CD4-positive, CD25-positive, alpha-beta regulatory T cell (primary cell): ENCODE measurements at places on chromosomes 7 and 10.

DNA sequence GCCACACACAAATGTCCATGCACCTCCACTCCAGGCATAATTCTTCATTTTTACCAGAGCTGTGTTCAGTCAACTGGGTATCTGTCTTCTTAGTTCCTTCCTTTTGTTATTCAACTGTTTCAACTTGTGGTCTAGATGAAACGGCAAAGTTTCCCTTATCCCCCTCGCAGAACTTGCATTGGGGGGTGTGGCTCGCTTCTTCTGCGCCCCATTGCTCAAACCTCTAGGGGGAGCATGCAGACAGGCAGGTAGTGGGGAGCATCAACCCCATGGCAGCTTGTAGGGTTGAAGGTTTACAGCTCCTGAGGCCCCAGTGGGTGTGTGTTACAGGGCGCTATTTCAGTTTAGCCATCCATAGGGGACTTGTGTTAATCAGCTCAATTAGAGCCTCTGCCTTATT is 38.3 kb upstream of the COBL start:
- DNase-seq = no peak

DNA sequence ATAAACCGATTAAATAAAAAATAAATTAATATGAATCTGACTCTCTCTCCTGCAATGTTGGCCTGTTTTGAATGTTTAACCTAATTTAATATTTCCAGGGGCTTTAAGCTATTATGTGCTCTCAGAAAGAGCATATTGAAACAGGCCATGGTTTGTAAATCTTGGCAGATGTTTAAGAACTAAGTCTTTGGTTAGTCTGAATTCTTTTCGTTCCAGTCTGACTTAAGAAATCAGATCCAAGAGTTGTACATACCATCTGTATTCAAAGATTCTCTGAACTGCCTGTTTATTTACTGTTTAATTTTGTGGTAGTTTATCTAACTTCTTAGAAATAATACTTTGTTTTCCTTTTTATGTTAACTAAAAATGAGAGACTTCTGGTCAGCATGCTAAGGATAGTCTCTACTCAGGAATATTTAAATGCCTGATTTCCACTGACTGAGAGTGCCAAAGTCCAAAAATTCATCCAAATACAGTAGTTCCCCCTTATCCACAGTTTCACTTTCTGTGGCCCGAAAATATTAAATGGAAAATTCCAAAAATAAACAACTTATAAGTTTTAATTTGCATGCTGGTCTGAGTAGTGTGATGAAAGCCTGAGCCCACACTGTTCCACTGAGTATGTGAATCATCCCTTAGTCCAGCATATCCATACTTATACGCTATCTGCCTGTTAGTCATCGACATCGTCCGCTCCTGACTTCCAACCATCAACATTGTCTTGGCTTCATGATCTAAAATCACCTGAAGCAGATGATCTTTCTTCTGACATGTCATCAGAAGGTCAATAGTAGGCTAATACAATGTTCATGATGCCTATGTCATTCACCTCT is 238.1 kb upstream of the CSTF2T start:
- no peak for DNase-seq

DNA sequence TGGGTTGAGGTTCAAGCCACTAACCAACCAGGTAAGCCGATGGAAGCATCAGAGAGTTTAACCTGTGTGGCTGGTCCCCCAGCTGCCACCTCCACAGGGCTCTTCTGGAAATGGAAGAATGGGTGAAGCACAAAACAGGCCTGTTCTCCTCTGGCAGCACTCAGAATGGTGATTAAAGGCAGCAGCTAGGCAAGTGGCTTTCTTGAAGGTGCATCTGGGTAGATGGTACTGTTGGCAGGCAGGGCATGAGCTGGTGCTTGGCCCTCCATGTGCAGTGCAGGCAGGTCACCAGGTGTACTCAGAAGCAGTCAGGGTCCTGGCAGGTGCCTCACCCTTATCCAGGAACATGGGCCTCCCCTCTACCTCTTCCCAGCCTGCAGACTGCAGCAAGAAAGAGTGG is 11.5 kb downstream of the AKR1E2 start:
- DNase-seq = no peak

GRCh38 chr10:21230219-21230618 is 295.3 kb downstream of the SKIDA1 start:
- no peak for DNase-seq

DNA sequence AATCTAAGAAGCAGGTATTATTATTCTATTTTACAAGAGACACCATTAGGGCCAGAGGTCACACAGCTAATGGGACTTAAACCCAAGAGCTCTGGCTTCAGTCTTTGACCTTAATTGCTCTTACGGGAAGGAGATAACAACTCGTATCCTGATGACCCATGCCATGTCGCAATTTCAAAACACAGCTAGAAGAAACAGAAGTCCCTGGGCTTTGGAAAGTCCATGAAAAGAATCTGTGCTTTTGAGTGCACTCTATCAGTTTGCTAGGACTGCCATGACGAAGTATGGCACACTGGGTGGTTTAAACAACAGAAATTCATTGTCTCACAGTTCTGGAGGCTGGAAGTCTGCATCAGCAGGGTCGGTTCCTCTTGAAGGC is 247.8 kb upstream of the AOAH start:
- DNase-seq = no peak

GRCh38 chr10:84238909-84239308 is 2.4 kb downstream of the LRIT1 start:
- no peak for DNase-seq

DNA sequence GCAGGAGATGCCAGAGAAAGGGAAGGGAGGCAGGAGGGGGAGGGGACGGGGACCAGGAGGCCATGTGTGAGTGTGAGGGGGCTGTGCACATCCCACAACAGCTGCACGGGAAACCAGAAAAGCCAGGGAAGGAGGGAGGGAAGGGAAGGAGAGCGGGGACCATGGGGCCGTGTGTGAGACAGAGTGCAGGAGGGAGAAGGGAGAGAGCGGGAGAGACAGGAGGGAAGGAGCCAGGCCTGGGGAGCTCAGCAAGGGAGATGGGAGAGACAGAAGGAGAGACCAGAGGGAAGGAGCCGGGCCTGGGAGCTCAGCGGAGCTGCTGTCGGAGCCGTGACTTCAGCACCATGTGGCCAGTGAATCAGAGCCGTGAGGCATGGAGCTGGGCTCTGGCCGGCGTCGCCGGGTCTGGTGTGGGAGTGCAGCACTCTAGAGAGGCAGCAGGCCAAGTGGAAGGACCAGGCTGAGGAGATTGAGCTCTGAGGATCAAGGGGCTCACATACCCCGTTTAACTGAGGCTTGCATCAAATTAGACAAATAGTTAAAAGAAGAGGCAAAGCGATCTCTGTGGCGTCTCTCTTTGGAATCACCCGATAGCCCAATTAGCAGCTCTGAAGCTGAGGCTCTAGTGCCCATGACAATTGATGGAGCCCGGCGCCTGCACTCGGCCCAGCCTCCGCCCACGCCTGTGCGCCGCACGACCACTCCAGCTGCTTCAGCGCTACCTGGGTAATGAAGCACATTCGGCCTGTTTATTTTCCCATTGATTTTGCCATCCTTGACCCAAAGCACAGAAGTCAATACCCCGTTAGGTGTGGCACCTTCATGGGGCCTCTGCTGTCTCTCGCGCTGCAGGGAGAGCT is 150.4 kb downstream of the MAD1L1 start:
- DNase-seq = no peak

DNA sequence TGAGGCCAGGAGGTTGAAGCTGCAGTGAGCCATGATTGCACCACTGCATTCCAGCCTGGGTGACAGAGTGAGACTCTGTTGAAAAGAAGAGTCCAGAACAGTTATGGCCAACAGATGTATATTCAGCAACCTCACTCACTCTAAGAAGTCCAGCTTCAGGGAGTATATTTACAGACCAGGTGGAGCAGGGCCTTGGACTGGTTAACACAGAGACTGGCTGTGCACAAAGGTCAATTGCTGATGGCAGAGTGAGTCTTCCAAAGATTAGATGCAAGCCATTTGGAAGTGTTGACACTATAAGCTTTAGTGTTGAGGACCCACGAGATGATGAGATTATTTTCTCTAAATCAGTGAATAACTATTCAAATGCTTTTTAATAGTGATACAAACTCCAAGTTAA is 24.9 kb downstream of the CLRN3 start:
- no peak for DNase-seq

DNA sequence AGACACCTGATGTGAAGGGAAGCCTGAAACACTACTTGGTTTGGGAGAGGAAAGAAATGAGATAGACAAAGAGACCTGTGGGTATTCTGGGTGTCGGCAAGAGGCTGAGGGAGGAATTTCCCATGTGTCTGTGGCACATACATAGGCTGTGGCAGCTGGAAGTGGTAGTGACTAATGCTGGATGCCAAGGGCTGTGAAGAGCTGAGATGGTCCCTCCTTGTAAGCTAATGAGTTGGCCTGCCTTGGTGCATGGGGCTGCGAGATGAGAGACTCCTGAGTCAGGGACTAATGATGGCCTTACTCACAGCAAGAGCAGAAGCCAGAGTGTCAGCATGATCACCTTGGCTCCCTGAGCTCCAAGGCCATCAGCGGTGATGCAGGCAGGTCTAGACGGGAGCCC is 119.0 kb upstream of the EEPD1 start:
- DNase-seq = no peak

DNA sequence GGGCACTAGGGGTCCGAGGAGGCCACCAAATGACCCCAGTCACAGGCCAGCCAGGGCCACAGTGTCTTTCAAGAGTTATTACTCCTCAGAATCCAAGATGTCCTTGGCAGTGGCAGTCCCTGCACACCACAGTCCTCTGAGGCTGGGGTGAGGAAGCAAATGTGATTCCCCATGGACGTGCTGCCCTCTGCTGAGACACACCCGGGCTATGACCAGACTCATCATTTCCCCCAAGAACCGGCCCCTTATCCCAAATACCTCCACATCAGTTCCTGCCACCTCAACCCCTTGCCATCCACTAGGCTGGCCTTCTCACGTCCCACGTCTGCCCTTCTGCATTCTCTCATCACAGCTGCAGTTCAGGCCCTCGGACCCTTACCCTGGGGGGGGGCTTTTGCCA is 5.0 kb downstream of the PRKAG2 start:
- no peak for DNase-seq
